Activated CD8-positive, alpha-beta T cell treated with anti-CD3 and anti-CD28 coated beads, Interleukin-2, amount 10 ng/mL, durations not matched to agents 7 days and 5 days (primary cell): ENCODE measurements at places on chromosomes 2 and 18. TPM values are rescaled to one million over a fixed set of nuclear protein-coding genes. Genes with fewer than 3 reads are reported as not detected.
A peak's percentile ranks its signal among the peaks of the same experiment; 100 is the strongest.

The TSGA10 gene
- total RNA-seq, result 6.9 TPM

DNA sequence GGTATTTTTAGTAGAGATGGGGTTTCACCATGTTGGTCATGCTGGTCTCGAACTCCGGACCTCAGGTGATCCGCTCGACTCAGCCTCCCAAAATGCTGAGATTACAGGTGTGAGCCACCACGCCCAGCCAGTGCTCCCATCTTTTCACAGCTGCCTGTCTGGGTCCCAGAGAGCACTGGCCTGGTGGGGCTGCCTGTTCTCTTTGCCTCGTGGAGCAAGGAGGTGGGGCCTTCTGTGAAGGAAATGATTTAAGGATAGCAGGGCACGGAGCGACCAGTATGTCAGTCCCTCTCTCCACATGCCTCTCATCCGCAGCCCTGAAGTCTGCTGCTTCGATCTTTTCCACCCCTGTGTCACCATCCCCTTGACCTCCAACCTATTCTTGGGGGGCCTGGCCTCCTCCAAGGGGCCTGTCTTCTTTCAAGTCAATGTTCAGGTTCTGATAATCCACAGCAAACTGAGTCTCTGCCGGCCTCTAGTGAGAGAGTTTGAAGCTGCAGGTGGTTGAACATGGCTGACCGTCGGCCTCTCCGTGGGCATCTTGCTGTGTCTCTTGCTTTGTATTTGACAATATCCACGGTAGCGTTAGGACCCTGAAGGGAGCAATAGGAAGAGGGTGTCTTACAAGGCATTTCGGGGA lies 28.2 kb upstream of the GIGYF2 start:
- no peak for DNase-seq

The PDE1A gene
- total RNA-seq, result not detected

- DNase-seq, result no peak
Observed at GRCh38 chr2:3285901-3286645, 91.5 kb downstream of the EIPR1 start.

DNA sequence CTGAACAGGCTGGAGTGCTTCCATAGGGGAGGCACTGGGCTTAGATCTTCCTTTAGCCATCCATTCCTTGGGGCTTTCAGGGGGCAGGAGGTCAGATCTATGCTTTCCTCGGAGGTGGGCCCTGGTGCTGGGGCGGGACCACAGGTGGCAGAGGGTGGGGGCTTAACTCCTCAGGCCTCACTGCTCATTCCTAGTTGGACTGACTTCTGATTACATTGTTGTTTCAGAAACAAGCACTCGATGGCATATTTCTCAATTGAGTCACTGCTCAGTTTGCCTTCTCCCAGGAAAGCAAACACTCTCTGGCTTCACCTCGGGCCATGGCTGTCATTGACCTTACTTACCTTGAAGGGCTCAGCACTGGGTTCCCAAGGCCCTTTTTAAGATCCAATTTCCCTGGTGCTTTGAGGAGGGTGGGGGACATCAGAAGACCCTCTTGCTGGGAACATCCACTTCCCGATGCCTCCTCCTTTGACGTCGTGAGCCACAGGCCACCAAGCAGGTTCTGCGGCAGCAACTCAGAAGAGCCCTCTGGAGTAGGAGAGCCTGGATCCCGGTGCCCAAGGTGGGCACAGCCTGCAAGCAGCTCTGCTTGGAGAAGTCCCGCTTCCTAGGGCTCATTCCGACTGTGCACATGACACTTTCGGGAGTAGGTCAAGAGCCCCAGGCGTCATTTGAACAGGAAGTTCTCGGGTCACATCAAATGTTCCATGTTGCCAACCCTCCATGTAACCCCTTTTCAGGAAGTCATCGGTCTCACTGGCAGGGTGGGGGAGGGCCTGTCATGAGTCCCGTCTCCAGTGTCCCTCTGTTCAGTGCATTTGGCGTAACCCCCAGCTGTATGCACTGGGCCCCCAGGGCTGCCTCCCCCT lies 40.6 kb downstream of the SDC1 start:
- no peak for DNase-seq

GRCh38 chr2:218395456-218395825 lies 4.2 kb upstream of the CTDSP1 start:
- DNase-seq, result no peak

DNA sequence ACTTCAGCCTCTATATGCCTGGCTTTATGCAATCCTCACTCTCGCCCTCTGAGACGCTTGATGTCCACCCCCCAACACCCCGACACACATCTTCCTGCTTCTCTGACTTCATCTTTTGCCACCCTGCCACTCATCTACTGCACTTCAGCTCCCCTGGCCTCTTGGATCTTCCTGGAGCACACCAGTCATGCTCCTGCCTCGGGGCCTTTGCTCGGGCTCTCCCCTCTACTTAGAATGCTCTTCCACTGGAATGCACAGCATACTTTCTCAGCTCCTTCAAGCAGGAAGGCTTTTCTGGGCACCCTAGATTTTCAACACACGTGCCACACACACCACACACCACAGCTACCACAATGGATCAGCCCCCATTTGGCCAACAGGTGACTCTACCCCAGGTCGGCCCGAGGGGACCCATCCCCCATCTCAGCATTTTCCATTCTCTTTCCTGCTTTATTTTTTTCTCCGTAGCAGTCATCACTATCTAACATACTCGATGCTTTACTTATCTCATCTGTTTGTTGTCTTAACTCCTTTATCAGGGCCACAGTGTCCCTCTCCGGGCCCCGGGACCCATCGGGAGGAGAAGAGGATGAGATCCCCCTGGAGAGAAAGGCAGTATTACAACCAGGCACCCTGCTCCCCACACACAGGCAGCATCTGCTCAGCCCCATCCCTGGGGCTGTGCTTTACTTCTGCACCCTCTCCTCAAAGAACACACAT lies 2.3 kb downstream of the RUFY4 start:
- no peak for DNase-seq

GRCh38 chr18:59929621-59930295 lies 30.0 kb downstream of the PMAIP1 start:
- no peak for DNase-seq

DNA sequence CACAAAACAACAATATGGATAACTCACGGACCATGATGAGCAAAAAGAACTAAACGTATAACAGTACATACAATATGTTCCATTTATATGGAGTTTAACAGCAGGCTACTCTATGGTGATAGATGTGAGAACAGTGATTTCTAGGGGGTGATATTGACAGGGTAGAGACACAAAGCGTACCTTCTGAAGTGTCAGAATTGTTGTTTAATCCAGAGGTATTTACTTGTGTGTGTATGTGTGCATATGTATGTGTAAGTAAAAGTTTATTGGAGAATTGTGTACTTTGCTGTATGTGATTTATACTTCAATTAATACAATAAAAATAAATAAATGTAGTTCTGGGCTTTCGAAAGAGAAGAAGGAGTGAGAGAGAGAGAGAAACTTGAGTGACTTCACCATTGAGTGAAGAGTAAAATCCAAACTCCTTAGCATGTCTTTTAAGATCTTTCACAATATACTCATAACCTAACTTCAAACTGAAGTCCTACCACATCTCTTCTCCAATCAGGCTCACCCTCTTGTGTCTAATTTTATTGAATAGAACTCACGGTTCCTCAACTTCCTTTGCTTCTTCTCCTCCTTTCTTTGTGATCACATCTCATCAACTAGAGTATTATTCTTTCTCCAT lies 126.0 kb upstream of the KLF7 start:
- no peak for DNase-seq

- no peak for DNase-seq
Observed at GRCh38 chr2:233412405-233412804, 58.1 kb downstream of the DGKD start.

GRCh38 chr2:101571951-101572350 lies 97.0 kb upstream of the RFX8 start:
- no peak for DNase-seq

DNA sequence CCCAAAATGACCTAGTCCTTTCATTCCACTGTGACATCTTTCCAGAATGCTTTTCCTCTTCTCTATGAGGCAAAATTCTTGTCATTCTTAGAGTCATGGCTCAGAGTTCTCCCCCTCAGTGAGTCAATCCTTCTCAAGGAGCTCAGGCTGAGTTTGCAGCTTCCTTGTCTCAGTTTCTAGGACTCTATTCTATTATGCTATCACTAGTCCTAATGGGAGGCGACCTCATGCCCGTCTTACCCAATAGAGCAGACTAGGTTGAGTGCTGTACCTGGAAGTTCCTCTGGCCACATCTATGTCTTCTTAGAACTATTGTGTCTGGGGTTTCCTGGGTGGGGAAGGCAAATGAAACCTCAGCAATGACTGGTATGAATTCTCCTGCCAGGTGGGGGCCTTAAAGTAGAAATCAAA lies 51.5 kb downstream of the HAUS1 start:
- DNase-seq, result peak; percentile 85

The CFAP65 gene
- total RNA-seq, result not detected

DNA sequence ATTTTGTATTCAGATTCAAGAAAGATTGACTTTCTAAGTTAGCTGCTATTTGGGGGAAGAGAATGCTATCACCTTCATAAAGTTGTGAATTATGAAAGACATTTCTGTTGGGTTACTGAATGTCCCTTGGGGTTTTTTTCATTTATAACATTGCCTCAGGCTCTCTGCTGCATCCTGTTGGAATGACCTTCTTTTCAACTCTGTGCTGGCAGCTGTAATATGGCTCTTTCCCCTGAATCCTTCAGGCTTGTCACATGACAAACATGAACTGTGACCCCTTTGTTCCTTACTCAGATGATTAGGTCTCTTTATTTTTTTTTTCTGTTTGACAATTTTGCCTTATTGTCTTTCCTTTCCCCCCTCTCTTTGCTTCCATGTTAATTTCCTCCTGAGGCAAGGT lies 159.8 kb downstream of the TAF4B start:
- no peak for DNase-seq

- no peak for DNase-seq
Observed at GRCh38 chr2:24825883-24826772, 32.9 kb downstream of the CENPO start.

DNA sequence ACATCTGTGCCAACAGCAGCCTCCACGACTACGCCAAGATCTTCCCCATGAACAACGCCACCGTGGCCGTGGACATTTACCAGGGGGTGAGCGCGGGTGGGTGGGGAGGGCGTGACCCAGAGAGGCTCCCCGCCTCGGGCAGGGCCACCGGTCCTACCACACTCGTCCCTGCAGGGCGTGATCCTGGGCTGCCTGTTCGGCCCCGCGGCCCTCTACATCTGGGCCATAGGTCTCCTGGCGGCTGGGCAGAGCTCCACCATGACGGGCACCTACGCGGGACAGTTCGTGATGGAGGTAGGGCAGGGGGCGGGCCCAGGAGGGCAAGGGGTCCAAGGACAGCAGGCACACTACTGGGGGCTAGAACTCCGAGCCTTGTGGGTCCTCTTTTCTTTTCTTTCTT lies 8.5 kb upstream of the CTDSP1 start:
- DNase-seq, result no peak

GRCh38 chr2:131092458-131093005 lies 728 bp downstream of the FAM168B start:
- no peak for DNase-seq

The HOXD13 gene
- total RNA-seq, result not detected

The PRKCE gene
- total RNA-seq, result 15.4 TPM

DNA sequence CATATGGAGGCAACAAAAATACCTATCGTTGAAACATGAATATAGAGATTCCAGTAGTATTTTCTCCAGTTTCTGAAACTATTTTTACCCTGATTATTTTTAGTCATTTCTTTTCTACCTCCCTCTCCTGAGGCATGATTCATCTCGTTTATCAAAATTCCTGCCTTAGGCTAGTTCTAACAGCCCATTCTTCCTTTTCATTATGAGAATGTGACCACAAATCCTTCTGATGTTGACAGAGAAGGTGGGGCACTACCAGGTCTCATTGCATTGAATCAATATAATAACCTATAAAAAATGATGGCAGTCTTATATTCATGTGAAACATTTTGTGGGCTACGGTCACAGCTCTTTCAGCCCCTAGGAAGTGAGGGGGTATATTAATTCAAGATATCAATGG lies 406.5 kb upstream of the UBE2E3 start:
- DNase-seq, result no peak

DNA sequence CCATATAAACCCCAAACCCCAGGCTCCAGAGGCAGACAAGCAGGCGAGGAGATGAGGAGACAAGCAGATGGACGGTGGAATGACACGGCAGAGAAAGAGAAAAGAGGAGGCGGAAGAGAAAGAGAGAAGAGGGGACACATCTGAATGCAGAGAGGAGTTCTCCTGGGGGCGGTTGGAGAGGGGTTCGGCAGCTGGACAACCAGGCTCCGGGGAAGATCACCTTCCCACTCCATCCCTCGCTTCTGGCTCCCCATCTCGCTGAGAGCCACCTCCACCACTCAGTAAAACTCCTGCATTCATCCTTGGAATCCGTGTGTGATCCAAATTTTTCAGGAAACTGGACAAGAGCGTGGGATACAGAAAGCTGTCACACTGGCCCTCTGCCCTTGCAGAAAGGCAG lies 966.7 kb upstream of the NXPH2 start:
- no peak for DNase-seq

DNA sequence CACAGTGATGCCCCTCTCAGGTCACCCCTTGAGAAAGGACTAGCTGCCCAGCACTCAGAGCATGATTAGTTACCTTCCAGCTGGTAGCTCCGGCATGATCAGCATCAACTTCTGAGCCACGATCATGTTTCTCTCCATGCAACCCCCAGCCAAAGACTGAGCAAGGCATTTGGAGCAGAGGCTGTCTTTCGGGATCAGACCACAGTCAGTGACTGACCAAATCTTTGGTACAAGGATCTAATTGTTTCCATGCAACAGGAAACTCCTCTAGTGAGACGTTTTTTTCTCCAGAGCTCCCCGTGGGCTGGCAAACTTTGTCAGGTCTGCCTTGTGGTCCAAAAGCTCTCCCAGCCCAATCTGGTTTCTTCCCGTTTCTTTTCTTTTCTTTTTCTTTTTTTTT lies 244.3 kb downstream of the METTL4 start:
- no peak for DNase-seq

GRCh38 chr2:35989040-35989439 lies 366.5 kb upstream of the CRIM1 start:
- no peak for DNase-seq

GRCh38 chr2:202786842-202787241 lies 84.7 kb downstream of the ICA1L start:
- DNase-seq, result no peak

DNA sequence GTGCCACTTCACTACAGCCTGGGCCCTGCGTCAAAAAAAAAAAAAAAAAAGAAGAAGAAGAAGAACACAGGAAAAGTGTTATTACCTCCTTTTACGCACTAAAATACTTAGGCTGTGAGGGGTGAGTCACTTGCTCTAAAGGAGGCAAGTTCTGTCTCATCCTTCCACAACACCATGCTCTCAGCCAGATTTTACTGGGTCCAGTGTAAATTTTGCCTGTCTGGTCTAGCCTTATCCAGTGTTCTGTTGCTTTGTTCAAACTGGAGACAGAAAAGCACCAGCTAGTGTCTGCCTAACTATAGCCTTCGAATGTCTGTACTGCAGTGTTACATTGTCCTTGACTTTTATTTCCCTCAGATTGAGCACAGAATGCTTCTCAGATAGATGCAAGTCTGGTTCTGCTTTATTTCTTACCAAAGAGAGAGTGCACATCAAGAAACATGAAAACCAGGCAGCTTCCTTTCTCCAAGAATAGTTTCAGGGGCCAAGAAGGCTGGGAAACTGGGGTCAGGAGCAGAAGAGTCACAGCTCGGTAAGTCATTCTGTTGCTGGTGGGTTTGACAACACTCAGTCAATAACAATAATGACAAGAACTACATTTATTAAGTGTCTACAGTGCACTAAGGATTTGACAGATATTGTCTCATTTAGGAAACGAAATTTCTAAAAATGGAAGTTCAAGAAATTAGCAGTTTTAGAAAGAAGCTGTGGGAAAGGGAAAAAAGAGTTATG lies 3.1 kb upstream of the MSGN1 start:
- DNase-seq, result no peak
